Testis (tissue), 5 donors: ENCODE measurements at places on chromosomes 3 and 15.

- DNase-seq = no peak
These were observed 1.9 kb downstream of the RUBCN start for GRCh38 chr3:197734667-197735318.

- DNase-seq = no peak
These were observed 61.4 kb upstream of the ZNF280D start for GRCh38 chr15:56794553-56795329.

GRCh38 chr3:99929745-99930139 is 112.1 kb downstream of the CMSS1 start:
- DNase-seq = peak; percentile 34

DNA sequence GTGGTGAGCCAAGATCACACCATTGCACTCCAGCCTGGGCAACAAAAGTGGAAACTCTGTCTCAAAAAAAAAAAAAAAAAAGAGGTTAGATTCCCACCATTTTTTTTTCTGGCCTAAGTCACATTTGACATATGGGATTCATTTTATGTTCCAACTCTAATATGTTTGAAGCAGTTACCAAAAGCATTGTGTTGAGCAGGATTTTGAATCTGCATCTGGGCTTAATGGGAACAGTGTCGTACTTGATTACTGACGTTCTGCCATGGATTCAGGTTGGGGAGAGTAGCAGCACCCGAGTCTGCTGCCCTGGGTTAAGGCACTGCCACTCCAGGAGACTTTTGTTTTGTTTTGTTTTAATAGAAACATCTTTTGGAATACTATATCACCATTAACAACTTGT is 348.7 kb upstream of the TBL1XR1 start:
- DNase-seq = no peak

DNA sequence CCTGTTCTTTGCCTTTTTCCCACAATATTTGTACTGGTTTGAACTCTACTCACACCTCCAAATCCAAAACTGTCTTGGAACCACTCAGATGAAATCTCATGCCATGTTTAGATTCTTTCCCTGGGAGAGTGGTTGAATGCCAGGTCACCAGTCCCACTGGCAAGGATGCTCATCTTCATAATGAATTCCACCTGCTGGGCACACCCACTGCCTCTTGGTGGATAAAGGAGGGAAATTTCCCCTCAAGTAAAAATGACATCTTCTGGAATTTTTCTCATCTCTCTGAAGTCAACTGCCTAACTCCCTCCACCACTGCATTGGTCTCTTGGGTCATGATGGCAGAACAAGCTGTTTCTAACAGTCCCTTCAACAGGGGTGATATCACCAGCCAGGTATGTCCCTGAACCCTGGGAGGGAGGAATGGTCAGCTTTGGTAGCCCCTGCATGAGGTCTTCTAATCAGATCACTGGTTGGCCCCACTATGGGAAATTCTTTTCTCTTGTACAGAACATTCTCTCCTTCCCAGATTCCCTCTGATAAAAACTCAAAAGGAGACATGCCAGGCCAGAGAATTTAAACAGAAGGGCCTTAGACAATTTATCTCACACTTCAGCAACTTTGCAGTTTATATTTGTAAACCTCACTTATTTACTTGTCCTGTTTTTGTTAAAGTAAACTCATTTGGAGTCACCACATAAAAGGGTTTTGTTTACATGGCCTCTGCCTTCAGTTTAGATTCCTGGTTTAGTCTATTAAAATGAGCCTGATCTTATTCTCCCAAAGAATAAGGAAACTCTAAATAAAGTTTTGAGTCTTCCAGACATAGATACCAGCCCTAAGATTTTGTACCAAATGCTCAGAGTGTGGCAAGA is 143.4 kb downstream of the WNT5A start:
- DNase-seq = no peak

- DNase-seq = no peak
These were observed 6.9 kb downstream of the CYFIP1 start for GRCh38 chr15:22973286-22973685.

DNA sequence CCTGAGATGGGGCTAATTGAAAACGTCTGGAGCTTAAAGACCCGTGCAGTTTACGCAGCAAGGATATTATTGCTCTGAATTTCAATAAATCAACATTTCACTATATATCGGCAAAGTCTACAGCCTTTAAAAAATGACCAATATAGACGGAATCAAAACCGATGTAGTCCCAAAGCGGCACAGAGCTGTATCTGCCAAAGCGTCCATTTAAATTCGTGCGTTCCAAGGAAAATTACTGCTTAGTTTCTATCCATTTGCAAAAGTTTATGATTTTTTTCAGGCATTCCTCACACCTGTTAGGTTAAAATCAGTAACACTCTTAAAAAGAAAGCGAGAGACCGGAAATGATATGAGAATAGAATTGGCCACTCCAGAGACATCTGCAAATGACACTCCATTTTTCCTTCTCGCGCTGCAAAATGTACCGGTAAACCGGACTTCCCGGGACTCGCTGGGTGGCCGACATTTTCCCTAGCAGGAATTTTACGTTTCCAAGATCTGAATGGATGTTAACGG is 777 bp upstream of the EIF4A2 start:
- DNase-seq = no peak

DNA sequence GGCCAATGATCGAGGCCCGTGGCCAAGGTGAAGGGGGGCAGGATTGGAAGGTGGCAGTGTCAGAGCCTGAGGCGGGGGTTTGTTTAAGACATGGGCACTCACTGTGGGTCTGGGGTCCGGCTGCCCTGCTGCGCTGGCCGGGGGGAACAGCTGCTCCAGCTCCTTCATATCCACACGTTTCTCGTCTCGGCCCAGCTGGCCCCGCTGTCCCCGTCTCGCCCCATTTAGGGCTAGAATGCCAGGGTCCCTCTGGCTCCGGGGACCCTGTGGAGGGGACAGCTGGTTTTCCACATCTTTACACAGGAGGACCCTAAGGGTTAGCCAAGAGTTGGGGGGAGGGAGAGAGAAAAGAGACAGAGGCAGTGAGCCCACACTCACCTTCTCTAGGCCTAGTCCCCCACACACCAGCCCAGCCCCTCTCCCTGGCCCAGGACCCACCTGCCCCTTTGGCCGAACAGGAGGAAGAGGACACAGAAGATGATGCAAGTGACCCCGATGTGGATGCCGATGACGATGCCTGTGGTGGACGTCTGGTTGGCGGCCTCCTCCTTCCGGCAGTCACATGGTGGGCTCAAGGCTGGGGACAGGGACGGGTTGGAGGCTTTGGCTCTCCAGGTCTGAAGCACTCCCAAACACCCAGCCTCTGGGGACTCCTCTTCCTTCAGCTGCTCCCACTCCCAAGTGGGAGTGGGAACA is 25.0 kb downstream of the RNU5B-1 start:
- DNase-seq = no peak

DNA sequence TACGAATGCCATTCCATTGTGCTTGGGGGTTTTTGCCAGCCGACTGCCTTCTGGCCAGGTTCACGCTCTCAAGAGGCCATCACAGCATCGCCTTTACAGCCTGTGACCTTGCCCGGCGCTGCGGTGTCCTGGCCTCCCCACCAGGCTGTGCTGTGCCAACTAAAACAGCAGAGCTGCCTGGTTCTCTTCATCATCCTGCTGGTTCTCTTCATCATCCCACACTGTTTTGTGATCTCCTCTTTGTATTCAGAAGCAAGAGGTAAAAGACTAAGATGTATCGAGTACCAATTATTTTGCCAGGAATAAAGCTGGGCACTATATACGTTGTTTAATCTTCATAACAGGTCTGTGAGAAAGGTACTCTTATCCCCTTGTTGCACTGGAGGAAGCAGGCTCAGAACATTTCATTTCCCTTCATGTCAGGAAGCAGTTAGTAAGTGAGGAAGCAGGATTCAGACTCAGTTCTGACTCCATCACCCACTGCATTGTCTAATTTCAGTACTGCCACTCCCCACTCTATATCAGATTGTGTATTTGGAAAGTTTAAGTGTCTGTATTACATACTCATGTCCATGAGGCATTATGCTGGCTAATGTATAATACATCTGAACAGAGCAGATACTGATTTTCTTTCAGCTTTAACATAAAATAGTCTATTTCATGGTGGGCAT is 92.7 kb downstream of the LRRC28 start:
- peak; percentile 67 for DNase-seq

DNA sequence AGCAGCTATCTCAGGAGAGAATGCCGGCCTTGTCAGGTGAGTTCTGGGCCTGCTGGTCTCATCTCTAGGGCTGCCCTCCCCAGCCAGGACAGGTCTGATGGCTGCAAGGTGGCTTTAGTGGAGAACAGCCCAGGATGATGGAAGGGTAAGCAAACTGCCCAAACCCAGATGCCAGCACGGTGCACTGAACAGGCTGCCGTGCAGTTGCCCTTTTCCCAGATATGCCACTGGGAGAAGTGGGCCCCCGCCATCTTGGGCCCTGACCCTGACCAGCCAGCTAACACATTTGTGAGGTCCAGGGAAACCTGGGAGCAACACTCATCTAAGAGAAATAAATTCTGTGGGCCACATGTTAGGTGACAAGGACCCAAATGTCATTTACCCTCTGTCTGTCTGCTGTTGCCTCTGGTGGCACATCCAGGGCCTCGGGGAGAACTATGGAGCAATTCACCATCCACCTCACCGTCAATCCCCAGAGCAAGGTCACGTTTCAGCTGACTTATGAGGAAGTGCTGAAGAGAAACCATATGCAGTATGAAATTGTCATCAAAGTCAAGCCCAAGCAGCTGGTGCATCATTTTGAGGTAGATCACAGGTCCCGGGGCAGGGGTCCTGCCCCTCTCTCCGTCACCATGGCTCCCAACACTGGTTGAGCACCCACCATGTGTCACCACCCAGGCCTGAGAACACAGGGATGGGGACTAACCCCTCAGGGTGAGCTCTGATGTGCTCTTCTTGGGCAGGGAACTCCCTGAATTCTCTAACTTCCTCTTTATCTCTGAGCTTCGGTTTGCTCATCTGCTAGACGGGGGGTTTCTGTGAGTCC is 1.8 kb downstream of the ITIH1 start:
- no peak for DNase-seq

GRCh38 chr15:48856942-48857341 is 21.0 kb upstream of the EID1 start:
- no peak for DNase-seq

DNA sequence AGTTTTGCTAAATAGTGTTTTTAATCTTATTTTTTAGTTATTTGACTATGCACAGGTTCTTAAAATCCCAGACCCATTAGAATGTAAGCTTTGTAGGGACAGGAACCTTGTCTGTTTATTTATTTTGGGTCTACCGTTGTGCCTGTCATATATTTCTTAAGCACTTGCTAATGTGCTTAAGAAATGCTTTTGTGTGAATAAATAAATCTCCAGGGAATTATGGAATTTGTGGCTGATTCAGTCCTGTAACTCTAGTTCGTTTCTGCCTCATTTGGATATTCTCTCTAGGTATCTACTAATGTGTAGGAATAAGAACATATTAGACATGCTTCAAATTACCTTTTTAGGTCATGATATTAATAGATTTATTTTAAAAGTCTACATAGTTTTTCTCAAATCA is 161.6 kb downstream of the LPP start:
- no peak for DNase-seq

DNA sequence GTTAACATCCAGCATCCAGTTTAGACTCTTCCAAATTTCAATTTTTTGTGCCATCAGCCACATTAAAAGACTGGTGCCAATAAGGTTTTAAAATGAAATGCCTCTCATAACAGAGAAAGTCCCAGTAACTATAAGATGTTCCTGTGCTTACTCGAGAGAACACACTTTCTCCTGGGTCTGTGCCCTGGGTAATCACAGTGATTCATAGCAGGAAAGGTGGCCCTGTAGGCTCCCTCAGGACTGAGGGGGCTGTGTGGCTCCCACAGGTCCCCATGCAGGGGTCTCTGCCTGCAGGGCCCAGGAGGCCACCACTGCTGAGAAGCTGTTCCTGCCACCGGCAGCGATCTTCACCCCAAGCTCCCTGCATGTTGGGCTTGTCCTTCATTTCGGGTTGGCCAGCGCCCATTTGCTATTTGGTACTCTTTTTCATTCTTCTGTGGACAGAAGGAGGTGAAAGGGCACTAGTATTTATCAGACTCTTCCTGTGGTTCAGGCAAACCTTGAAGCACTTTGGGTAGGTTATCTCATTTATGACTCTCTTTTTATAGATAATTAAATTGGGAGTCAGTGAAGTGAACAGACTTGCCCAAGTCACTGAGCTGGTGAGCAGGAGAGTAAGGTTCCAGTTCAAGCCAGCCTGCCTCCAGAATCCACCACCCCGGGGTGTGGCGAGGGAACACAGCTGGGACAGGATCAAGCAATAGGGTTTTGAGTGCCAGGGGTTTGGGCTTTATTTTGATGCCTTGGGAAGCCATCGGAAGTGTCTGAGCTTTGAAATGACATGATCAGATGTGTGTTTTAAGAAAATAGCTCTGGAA is 44.2 kb upstream of the PLXNA1 start:
- DNase-seq = no peak

- DNase-seq = no peak
These were observed 171.7 kb downstream of the NSMCE3 start for GRCh38 chr15:29097971-29098370.

GRCh38 chr3:43838877-43839276 is 148.1 kb downstream of the ABHD5 start:
- no peak for DNase-seq

- no peak for DNase-seq
These were observed 612 bp upstream of the C15orf40 start for GRCh38 chr15:83012076-83012426.

GRCh38 chr3:47022641-47023071 is 43.2 kb downstream of the NBEAL2 start:
- no peak for DNase-seq

- DNase-seq = no peak
These were observed 16.4 kb upstream of the LDHAL6B start for GRCh38 chr15:59190291-59190690.

- no peak for DNase-seq
These were observed 82.6 kb upstream of the TJP1 start for GRCh38 chr15:29904757-29905417.

DNA sequence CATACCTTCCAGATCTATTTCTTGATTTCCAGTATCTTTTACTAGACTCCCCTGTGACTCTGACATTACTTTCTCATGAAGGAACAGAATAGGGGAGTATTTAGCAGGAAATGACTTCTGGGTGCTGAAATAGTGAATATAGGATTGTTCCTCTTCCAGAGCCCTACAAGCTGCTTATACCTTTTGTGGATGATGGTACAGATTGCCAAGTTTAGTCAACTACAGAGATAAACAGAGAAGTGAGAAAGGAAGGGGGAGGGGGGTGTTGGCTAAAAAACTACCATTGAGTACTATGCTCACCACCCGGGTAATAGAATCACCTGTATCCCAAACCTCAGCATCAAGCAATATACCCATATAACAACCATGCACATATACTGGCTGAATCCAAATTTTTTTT is 298.3 kb upstream of the GPR149 start:
- DNase-seq = no peak

DNA sequence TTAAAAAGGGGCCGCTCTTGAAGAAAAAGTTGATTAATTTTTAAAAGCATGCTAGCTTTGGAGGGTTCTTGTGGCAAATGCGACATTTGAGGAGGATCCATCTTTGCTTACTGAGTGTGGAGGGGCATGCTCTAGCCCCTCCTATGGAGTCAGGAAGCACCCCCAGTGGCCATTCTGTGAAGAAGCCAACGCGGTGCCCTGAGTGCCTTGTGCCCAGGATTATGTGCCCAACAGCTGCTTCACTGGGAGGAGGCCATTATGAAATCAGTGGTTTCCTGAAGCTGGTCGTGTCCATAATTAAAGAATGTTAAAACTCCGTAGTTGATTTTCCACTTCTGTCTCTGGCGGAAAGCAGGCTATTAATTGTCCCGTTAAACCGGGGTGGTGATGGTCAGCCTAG is 69.1 kb upstream of the TNFAIP8L3 start:
- DNase-seq = no peak

GRCh38 chr3:69079269-69080159 is 651 bp downstream of the UBA3 start:
- no peak for DNase-seq
